ENCODE measurements at places on chromosomes 4 and X.
A peak's percentile ranks its signal among the peaks of the same experiment; 100 is the strongest.

DNA sequence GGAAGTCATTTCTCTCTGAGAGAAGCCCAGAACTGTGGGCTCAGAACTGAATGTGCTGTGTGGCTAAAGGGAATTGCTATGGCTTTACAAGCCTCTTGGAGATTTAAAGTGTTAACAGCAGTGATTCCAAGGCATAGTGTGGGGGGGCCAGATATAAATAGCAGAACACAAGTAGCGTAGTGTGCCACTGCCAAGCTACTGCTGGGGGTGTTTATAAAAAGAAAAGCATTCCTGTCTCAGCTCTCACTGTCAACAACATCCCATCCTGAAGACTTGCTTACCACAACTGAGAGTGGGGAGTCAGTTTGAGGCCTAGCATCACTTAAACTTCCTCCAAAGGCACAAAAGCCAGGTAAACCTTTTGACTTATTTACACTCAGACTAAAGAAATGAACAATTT lies at the start of gene ART3:
TSS of gene ART3 (plus strand) at position 242 of the 400 bp plus-strand sequence. CDS start 1,181 bp downstream, outside the sequence.
- no peak for DNase-seq

DNA sequence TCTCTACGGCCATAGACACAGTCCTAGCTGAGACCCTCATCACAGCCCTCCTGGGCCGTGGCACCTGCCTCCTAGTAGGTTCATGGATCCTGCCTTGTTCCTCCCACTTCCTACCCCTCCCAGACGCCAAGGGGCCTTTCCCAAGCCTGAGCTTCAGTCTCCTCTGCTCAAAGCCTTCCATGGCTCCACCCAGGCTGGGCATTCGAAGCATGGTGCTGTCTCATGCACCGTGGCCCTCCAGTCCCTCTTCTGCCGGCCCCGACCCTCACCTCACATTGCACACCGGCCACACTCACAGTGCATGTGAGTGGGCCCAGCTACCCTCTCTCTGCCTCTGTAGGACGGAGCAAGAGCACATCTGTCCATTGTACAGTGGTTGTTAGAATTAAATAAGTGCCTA lies 21.7 kb upstream of the KIAA0232 start:
- no peak for DNase-seq

- peak; percentile 35 for DNase-seq
Observed at GRCh38 chr4:122548452-122548851, 72.4 kb downstream of the IL21 start.

DNA sequence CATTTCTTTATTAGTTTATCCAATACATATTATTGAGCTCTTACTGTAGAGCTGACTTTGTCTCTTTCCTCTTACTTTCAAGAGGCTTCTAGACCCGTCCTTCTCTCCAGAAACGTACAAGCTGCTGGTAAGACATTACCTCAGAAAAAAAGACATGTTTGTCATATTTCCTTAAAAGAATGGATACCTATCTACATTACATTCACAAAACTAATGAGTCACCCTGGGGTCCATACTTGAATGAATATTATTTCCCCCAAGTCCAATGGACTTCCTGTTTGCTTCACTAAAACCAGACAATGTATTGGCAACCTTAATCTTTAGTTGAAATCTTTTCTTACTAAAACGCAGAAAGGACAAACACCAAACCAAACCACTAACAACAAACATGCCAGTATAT lies 176.5 kb upstream of the CLNK start:
- no peak for DNase-seq

DNA sequence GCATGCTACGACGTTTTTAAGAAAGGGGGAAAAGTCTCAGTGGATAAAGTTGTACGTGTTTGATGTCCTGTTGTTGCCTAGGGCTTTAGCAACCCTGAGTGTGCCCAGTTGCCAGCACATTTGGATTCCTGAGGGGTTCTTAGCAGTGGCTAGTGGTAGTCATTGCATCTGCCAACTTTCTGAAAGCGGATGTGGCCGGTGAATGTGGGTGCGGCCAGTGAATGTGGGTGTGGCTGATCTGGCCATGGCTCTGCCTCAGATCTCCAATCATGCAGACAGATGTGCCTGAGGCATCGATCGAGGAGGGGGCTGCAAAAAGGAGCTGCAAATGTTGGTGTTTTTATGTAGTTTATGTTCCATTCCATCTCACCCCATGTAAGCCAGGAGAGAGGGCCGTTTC lies 41.5 kb upstream of the FAT1 start:
- peak; percentile 50 for DNase-seq
